T-helper 2 cell treated with Interferon-gamma antibody and Interleukin-4, amounts not matched to agents 5 μg/mL and 100 μg/mL, for 36 hours (primary cell): ENCODE measurements at places on chromosomes 6 and 20.

DNA sequence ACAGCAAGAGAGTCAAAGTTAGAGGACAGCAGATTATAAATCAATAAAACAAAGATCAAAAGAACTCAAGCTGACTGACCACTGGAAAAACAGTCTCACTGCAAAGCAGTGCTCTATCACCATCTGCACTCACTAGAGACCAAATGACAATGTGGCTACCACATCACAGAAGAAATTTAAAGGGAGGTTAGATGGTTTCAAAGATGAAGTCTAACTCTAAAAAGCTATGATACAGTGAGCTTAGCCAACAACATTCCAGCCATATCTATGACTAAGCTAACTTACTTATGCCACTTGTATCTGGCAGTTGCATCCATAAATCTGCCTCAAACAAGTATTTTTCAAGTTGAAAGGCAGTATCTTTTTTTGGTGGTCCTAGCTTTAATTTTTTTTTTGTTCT, 68.6 kb downstream of the ARHGAP18 start:
- DNase-seq = no peak

GRCh38 chr6:46711491-46711890, 23.7 kb downstream of the PLA2G7 start:
- no peak for DNase-seq

- DNase-seq = no peak
These were observed 438.4 kb upstream of the FLRT3 start for GRCh38 chr20:14775778-14776177.

DNA sequence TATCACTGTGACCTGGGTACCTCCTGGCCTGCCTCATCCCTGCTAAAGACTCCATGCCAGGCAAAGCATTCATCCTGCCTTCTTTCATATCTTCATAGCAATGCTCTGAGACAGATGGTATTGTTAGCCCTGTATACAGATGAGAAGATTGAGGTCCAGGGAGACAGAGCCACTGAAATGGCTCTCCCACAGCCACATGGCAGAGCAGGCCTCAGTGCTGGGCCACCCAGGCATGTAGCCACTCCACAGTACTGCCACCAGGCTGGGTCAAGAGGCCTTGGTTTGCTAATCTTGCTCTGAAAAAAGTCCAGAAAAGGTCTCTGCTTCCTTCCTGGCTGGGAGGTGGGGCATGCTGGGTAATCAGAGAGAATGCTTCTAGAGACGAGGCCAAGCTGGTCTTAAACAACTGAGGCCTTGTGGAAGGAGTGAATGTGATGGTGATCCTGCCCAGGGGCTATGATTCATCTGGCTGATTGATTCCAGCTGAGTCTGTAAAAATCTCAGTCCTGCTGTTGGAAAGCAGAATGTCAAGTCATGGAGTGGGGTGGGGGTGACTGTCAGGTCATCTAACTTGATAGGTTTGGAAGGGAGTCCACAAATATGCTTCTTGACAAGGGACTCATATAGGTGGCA, 29.8 kb downstream of the HM13 start:
- no peak for DNase-seq

- no peak for DNase-seq
These were observed 71.9 kb downstream of the TMEM170B start for GRCh38 chr6:11609324-11610071.

- DNase-seq = no peak
These were observed 16.1 kb downstream of the JPH2 start for GRCh38 chr20:44170816-44171410.

DNA sequence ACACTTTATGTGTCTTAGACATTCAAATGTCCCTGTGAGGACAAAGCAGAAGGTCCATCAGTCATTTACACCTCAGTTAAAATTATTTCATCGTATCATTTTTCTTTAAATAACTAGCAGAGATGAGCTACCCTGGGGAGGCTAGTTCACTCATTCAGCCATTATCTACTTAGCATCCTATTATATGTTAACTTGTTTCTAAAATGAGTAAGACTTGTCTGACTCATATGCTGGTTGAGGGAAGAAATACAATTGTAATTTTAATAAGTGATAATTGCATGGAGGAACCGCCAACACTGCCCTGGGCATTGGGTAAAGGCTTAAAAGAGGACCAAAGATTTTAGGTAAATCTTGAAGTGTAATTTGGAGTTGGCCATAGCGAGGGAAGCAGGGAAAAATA, 12.4 kb upstream of the PTPRK start:
- no peak for DNase-seq

GRCh38 chr6:161635975-161636374, 362.1 kb upstream of the AGPAT4 start:
- DNase-seq = no peak

DNA sequence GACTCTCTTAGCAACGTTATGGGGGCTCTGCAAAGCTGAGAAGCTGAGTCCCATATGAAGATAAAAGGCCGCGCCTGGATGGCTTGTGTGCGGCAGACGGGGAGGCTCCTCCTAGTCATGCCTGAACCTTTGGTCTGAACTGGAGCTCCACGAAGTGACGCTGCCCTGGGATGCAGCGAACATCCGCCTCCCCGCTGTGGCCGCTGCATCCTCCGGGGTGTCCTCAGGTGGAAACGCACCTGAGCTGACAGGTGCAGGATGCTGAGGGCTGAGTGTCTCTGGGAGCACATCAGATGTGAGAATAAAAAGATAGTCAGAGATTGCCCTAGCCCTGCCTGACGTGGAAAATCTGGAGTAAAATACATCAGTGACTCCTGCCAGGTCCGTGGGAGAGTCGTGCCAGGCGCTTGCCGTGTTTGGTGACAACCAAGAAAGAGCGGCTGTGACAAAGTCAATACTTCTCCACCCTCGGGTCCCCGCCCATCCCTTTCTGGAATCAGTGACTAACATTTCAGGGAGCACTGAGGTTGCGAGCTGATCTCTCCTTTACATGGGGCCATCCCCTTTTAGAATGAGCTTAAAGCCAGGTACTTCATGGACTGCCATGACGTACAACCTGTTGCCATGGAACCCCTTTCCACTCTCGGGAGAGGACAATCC, 162.8 kb upstream of the AFDN start:
- no peak for DNase-seq
